ENCODE measurements at places on chromosomes 3 and 15. TPM values are rescaled to one million over a fixed set of nuclear protein-coding genes. Genes with fewer than 3 reads are reported as not detected.

GRCh38 chr15:67108122-67108961, 42.9 kb downstream of the SMAD3 start:
- H3K4me1 ChIP-seq, result peaks cover 19% of the 10 kb centered on the region
- DNase-seq, result no peak
- H3K27ac ChIP-seq, result no peak overlapping the region
- H3K4me3 ChIP-seq, result no peak overlapping the region

DNA sequence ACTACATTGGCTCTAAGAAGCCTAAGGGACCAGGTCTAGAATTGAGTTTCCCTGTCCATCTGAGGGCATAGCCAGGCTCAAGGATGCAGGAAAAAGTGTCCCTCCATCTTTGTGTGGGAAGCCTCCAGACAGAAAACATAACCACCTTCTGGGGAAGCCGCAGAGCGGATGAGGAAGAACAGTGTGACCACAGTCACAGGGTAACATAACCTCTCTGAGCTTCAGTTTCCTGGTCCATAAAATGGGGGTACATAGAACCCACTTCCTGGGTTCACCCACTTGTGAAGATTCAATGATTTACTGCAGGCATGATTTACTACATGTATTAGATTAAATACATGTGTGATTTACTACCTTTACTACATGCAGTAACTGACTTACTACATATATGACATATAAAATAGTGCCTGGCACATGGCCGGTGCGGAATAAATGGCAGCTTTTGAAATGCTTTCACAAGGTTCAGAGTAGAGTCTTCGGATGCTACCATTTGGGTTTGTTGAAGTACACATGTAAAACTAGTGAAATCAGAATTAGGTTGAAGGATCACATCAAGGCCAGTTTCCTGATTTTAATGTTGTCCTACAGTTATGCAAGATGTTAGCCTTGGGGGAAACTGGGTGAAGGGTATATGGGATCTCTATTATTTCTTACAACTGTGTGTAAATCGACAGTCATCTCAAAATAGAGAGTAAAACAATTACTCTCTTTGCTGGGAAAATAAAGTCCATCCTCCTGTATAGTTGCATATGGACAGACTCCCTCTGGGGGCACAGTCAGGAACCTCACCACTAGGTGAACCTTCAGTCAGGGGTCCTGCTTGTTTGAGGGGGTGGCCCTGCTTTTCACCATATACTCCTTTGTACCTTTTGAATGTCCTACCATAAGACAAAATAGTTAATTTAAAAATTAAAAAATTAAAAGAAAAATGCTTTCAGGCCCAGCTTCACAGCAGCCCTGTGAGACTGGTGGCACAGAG, 86.0 kb downstream of the SEMA5B start:
- H3K4me1 ChIP-seq, result no peaks in the 10 kb centered on the region
- H3K4me3 ChIP-seq, result no peak overlapping the region

- H3K36me3 ChIP-seq, result no peaks in the 10 kb centered on the region
- no peak overlapping the region for H3K4me3 ChIP-seq
- no peaks in the 10 kb centered on the region for H3K4me1 ChIP-seq
- H3K27ac ChIP-seq, result no peak overlapping the region
These were observed 510.8 kb upstream of the SEMA6D start for GRCh38 chr15:47206358-47206978.

RLBP1 gene
- total RNA-seq, result not detected

DNA sequence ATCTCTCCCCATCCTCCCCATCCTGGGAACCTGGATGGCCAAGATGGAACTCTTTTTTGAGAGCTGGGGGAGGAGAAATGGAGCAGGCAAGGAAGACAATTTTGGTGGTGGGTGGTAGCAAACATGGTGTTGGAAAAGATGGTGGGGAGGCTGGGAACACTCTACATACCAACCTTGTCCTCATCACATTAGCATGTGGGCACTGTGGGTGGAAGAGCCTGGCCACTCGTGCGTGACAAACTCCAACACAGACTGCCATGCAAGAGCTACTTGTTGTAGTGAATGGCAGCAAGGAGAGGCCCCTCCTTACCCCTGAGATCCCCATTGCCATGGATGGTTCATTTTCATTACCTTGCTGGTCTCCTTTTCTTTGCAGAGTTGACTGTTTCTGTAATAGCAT, 262.6 kb downstream of the RPLP1 start:
- no peak for DNase-seq
- no peaks in the 10 kb centered on the region for H3K36me3 ChIP-seq
- no peaks in the 10 kb centered on the region for H3K27me3 ChIP-seq
